Vagina (tissue), 2 donors: ENCODE measurements at places on chromosomes 6 and 20.

- no peak for DNase-seq
- no peaks in the 10 kb centered on the region for H3K4me1 ChIP-seq
- H3K36me3 ChIP-seq: no peaks in the 10 kb centered on the region
- H3K27ac ChIP-seq: no peak overlapping the region
- no peaks in the 10 kb centered on the region for H3K27me3 ChIP-seq
These were observed 13.1 kb upstream of the PEX7 start for GRCh38 chr6:136809091-136809860.

DNA sequence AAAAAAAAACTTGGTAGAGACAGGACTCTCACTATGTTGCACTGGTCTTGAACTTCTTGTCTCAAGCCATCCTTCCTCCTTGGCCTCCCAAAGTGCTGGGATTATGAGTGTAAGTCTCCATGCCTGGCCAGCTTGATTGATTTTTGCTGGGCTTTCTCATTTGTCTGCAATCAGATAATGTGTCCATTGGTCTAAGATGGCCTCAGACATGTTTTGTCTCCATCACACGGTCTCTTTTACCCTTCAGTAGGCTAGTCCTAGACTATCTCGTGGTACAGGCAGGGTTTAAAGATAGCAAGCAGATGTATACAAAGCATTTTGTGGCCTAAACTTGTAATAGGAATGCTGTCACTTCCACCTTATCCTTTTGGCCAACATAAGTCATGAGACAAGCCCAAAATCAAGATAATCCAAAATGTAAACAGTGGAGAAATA, 289.1 kb downstream of the TFAP2B start:
- H3K27me3 ChIP-seq: no peaks in the 10 kb centered on the region
- H3K4me3 ChIP-seq: no peak overlapping the region

GRCh38 chr6:168277274-168277669, 42.3 kb downstream of the DACT2 start:
- H3K4me1 ChIP-seq: no peaks in the 10 kb centered on the region
- H3K36me3 ChIP-seq: no peaks in the 10 kb centered on the region
- H3K27me3 ChIP-seq: no peaks in the 10 kb centered on the region
- H3K4me3 ChIP-seq: no peak overlapping the region
- H3K27ac ChIP-seq: no peak overlapping the region
- no peak for DNase-seq

DNA sequence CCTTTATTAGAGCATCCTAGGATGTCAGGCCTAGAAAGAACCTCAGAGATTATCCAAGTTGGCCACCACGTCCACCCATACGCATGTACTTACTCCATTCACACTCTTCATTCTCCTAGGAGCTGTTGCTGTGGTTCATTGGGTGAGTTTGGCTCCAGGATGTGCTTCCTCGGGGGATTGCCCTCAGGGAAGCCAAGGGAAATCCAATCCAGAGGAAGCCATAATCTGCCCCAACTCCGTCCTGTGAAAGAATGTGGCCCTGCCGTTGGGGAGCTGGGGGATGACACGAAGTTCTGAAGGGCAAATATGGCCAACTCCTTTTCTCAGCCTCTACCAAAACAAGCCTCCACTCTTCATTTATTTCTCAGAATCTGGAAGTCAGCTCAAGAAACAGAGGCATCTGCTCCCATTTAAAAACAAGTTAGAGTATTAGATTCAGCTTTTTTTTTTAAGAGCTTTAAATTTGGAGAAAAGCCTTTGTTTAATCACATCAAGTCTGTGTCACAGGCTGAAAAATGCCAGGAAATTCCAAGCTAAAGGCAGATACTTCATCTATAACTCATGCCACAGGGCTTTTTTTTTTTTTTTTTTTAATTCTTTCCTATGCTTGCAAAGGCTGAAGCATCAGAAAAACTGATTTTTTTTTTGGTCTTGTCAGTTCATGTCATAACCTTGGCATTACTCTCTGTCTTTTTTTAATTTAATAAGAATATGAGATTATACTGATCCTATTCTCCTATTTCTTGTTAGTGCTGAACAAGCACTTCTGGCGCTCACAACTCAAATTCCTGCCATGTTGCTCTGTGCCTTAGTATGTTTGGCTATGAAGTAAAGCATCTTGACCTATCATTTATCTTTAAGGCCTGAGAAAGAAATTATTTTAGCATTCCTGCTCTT, 480.9 kb upstream of the MARCKS start:
- no peak for DNase-seq
- H3K4me1 ChIP-seq: peaks cover 9% of the 10 kb centered on the region
- no peak overlapping the region for H3K27ac ChIP-seq
- H3K27me3 ChIP-seq: no peaks in the 10 kb centered on the region
- no peak overlapping the region for H3K4me3 ChIP-seq

GRCh38 chr20:38932457-38933120, 6.4 kb downstream of the FAM83D start:
- H3K27ac ChIP-seq: no peak overlapping the region
- H3K27me3 ChIP-seq: no peaks in the 10 kb centered on the region
- DNase-seq: no peak
- peaks cover 12% of the 10 kb centered on the region for H3K4me1 ChIP-seq
- H3K36me3 ChIP-seq: no peaks in the 10 kb centered on the region

DNA sequence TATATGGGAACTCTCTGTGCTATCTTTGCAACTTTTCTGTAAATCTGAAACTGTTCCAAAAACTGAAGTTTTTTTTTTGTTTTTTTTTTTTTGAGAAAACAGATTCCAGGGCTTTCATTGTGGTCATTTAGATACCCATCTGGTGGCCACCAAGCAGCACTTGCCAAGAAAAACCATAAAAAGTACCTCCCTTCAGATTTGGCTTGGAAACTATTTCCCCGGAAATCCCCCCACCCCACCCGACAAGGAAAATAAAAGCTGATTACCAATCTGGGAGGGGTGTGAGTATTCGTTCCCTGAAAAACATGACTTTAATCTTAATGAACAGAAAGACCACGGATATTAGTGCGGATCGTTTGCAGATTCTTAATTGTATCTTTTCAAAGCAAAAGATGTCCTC, 1.9 kb downstream of the NFATC2 start:
- DNase-seq: no peak
- H3K4me3 ChIP-seq: no peak overlapping the region
- peaks cover 32% of the 10 kb centered on the region for H3K4me1 ChIP-seq

DNA sequence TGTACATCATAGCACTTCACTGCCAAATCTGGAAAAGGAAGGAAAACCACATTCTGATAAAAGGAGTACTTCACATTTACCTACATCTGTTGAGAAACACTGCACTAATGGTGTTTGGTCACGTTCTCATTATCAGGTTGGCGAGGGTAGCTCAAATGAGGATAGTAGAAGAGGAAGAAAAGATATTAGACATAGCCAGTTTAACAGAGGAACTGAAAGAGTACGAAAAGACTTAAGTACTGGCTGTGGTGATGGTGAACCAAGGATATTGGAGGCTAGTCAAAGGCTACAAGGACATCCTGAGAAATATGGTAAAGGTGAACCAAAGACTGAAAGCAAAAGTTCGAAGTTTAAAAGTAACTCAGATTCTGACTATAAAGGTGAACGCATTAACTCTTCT, 32.0 kb upstream of the GJA10 start:
- H3K27me3 ChIP-seq: no peaks in the 10 kb centered on the region
- no peaks in the 10 kb centered on the region for H3K4me1 ChIP-seq
- peaks cover 4% of the 10 kb centered on the region for H3K36me3 ChIP-seq
- H3K27ac ChIP-seq: no peak overlapping the region
- H3K4me3 ChIP-seq: no peak overlapping the region
